ENCODE measurements at places on chromosomes 5 and 9. TPM values are rescaled to one million over a fixed set of nuclear protein-coding genes. Genes with fewer than 3 reads are reported as not detected.

Gene NPR3
- total RNA-seq: 14.7 TPM

Gene STC2
- total RNA-seq: 49.1 TPM

Gene GAS1
- total RNA-seq: 0.09 TPM

Gene GPBP1
- 46.6 TPM for total RNA-seq

Gene LPAR1
- total RNA-seq: 22.1 TPM

Measured in A549 treated with AZD2906 at 1 μM for 4 hours (cell line).